ENCODE measurements at places on chromosomes 12 and 14.

GRCh38 chr12:89943463-89943862 lies 234.8 kb upstream of the ATP2B1 start:
- no peak for DNase-seq

DNA sequence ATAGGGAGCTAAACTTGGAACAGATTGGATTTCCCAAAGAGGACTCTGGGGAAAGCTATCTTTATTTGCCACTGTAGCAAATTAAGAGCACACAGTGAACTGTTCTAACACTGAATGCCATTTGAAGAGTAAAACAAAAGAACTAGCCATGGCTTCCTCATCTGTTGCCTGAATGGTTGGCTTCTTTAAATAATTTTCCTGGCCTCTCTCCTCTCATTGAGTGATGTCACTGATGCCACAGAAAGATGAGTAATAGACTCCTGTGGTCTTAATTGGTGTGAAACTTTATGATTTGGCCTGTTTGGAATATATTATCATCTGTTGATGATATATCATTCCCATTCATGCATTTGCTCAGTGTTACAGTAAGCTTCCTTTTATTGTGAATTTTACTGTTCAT lies 42.5 kb downstream of the WDR20 start:
- peak; percentile 37 for DNase-seq

DNA sequence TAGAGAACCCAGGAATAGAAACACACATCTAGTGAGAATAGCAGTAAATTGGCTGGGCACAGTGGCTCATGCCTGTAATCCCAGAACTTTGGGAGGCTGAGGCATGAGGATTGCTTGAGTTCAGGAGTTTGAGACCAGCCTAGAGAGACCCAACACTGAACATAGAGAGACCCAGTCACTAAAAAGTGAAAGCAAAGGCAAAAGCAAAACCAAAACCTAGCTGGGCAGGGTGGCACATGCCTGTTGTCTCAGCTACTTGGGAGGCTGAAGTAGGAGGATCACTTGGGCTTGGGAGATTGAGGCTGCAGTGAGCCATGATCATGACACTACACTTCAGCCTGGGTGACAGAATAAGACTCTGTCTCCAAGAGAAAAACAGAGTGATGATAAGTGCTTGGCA lies 37.5 kb upstream of the MIS18BP1 start:
- DNase-seq, result no peak

DNA sequence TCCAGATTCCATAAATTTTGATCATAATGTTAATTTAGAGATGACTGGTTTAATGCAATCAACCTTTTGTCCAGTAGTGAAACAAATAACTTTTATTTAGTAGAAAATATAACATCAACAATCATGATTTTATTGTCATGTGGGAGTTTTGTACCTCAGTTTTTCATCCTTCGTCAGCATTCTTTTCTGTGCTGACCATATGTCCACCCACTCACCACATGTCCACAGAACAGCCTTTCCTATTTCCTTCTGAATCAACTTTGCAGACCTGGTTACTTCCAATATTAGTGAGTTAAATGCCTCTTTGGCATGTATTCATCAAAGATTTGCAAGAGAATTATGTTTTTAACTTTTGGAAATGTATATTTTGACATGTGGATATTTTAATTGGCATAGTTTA lies 36.8 kb upstream of the CNTN1 start:
- DNase-seq, result no peak

GRCh38 chr12:58925111-58925611 lies 4.9 kb upstream of the LRIG3 start:
- DNase-seq, result no peak

DNA sequence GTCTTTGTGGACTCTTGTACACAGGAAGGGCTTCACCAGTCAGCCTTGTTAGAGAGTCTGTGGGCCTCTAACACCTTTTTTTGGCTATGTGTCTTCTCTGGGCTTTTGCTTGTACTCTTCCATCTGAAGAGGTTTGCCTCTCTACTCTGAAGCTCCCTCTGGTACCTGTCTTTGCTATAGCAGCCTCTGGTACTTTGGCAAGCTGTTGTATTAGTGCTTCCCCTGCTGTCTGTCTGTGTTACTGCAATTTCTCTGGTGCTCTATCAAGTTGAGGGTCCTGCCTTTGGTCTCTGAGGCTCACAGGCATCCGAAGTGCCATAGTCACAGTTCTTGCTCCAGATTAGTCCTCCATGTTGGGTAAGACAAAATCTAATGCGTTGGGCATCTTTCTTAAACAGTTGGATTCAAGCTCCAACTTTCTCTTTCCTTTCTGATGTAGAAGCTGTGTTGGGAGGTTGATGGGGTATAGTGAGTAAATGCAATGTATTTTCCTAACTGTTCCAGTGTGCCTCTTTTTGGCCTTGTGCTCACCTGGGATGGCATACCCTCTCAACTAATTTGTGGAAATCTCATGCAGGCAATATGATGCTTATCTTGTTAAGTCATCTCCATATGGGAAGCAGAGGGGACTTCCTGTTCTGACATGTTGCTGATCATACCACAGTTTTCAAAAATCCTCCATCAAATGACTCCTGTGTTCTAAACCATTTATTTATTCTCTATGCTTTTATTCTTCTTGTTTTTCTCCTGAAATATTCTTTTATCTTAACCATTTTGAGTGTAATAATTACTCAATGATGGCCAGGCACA lies 88.8 kb downstream of the ATF7IP start:
- DNase-seq, result peak; percentile 35

GRCh38 chr14:22925513-22925912 lies 3.7 kb downstream of the PRMT5 start:
- DNase-seq, result no peak

- peak; percentile 11 for DNase-seq
Measured at GRCh38 chr14:104939666-104940410, 15.2 kb downstream of the PLD4 start.

GRCh38 chr12:87518481-87518880 lies 510.7 kb downstream of the C12orf50 start:
- no peak for DNase-seq

- no peak for DNase-seq
Measured at GRCh38 chr12:19421503-19422282, 17.6 kb upstream of the AEBP2 start.

DNA sequence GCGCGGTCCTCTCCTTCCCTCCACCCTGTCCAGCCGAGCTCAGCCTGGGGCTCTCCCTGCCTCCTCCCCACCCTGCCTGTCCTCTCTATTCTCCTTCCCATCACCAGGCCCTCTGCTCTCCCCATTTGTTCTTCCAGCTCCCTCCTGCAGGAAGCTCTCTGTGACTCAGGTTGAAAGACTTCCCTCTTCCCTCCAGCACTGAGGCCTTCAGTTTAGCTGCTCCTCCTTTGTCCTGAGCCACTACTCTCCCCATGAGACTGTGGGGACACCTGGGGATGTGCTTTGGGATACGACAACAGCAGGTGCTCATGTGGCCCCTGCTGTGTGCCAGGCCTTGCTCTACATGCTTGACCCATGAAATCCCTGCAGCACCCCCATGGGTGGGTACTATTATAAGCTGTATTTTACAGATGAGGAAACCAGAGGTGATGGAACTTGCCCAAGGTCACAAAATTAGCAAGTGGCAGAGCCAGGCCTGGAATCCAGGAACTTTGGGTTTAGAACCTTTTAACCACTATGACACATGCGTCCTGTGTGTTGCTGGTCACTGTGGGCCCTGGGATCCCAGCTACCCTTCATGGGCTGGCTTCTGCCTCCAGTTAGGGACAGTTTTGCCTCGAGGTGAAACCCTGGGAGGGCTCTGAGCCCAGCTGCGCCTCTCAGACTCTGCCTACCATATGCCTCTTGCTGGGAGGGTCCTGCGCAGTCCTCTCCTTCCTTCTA lies 5.5 kb downstream of the KRT80 start:
- no peak for DNase-seq

GRCh38 chr14:74826574-74826973 lies 49.4 kb downstream of the PROX2 start:
- DNase-seq, result no peak

DNA sequence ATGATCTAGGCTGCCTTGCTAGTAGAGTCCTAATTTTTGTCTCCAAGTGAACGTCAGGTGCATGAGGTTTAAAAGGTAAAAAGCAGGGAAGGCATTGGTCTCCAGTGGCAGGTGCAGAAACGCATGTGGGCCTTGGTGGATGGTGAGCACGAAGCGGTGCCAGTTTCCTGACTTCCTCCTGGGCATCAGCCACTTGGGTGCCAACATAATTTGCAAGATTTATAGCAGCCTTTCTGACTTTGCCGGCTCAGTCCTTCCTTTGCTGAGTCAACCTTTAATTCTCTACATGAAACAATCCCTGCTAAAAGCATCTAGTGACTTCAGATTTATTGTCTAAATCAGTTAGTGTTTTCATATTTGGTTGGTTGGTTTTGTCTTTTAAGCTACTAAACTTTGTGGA lies 355.7 kb upstream of the TMEM132C start:
- DNase-seq, result no peak

- no peak for DNase-seq
Measured at GRCh38 chr12:8906266-8907180, 7.8 kb upstream of the PHC1 start.

- DNase-seq, result no peak
Measured at GRCh38 chr14:90890322-90891020, 74.2 kb upstream of the TTC7B start.

GRCh38 chr12:26821212-26821701 lies 11.7 kb downstream of the ITPR2 start:
- DNase-seq, result no peak

- no peak for DNase-seq
Measured at GRCh38 chr14:73290279-73290678, 53.0 kb downstream of the PAPLN start.

DNA sequence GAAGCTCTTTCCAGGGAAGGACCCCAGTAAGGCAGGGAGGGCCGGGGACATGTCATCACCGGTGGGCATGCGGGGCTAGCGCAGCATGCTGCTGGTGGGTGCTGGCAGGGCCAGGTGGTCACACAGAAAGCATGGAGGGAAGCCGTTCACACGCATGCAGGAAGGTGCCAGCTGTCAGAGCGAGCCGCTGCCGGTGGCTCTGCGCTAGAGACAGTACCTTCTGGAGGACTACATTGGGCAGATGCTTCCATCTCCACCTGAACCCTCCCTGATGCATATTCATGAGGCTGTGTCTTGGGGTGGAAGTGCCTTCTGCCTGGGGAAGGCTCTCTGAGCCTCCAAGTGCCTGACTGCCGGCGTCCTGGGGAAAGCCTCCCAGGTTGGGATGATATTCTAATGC lies 203.8 kb downstream of the CALM1 start:
- no peak for DNase-seq

- no peak for DNase-seq
Measured at GRCh38 chr12:24714237-24714636, 234.7 kb downstream of the BCAT1 start.

- no peak for DNase-seq
Measured at GRCh38 chr14:28765831-28766468, 637 bp upstream of the FOXG1 start.

DNA sequence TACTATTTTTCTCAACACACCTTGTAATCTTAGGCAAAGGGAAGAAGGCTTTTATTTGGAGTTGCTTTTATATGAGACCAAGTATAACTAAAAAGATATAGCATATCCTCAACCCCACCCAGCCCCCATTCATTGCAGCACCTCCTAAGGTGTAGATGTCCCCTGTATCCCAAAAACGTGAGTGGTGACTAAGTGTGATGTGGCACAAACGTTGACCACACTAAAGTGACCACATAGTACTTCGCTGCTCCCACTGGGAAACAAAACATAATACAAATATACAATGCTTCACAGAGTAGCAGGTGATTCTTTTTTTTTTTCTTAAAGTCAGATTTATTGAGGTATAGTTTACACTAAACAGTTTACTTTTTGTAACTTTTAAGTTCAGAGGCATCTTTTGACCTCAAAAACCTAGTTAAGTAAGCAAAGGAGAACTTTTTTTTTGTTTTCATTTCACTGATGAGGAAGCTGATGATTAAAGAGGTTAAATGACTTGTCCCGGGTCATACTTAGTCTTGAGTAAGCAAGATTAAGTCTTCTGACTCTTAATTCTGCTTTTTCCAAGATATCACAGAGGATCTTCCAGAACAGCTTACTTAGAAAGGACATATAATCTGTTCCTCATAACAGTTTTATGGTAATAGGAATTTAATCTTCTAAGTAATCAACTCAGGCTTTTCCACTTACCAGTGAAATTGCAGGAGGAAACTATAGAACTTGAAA lies 245.2 kb upstream of the PLEKHG7 start:
- DNase-seq, result peak; percentile 68

- no peak for DNase-seq
Measured at GRCh38 chr12:78797196-78797931, 67.2 kb upstream of the SYT1 start.

DNA sequence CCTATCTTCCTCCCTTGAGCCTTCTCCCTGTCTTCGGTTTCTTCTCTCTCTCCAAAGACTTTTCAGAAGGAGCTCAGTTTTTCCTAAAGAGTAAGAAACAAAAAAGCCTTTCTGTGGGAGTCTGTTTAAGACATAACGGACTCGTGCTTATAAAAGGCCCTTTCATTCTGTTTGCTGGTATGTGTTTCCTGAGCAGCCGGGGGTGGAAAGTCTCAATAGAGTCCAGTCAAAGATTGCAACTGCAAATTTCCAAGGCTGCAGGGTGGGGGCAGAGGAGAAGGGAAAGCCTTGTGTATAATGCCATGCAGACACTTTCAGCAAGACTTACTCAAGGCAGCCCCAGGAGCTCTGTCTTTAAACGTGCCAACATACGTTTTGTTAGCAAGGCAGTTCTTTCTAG lies 62.2 kb downstream of the GNG2 start:
- no peak for DNase-seq

DNA sequence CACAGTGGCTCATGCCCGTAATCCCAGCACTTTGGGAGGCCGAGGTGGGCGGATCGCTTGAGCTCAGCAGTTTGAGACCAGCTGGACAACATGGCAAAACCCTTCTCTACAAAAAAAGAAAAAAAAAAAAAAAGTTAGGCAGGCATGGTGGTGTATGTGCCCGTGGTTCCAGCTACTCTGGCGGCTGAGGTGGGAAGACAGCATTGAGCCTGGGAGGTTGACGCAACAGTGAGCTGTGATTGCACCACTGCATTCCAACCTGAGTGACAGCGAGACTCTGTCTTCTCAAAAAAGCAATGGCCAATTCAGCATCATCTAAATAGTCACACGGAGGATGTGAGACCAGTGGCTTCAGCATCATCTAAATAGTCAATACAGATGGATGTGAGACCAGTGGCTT lies 10.4 kb upstream of the SAMD4A start:
- no peak for DNase-seq

GRCh38 chr12:20097626-20098025 lies 270.7 kb upstream of the PDE3A start:
- DNase-seq, result no peak

- DNase-seq, result peak; percentile 14
Measured at GRCh38 chr12:3882896-3883564, 9.8 kb upstream of the PARP11 start.

GRCh38 chr12:96183734-96184370 lies 10.3 kb upstream of the ELK3 start:
- no peak for DNase-seq

GRCh38 chr14:64715628-64716412 lies 11.6 kb downstream of the PLEKHG3 start:
- DNase-seq, result no peak

DNA sequence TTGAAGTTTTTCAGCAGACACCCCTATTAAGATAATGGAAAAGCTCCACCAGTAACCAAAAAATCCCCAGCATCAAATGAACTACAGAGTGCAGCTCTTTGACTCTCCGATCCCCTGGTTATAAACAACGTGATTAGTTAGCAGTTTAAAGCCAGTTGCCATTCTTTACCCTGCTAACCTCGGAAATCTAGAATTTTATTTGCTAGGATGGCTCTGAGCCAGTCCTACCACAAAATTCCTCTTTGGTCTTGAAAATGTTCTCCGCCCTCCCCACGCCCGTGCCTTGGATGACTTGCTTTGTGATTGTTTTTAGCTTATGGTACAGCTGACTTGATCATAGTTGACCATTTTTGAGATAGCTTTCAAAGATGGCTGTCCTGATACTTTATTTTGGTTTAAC lies 1.2 kb downstream of the KLHDC2 start:
- no peak for DNase-seq

- no peak for DNase-seq
Measured at GRCh38 chr12:94636462-94637085, 13.8 kb downstream of the TMCC3 start.

Data from inflammatory macrophage treated with lipopolysaccharide for 1 hour (primary cell).